ENCODE measurements at places on chromosomes 1 and 21. TPM values are rescaled to one million over a fixed set of nuclear protein-coding genes. Genes with fewer than 3 reads are reported as not detected.

The SELP gene
- polyA plus RNA-seq = 25.2 TPM

The KCND3 gene
- not detected for polyA plus RNA-seq

The SELE gene
- not detected for polyA plus RNA-seq

The DENND2C gene
- polyA plus RNA-seq = not detected

The IGFN1 gene
- not detected for polyA plus RNA-seq

DNA sequence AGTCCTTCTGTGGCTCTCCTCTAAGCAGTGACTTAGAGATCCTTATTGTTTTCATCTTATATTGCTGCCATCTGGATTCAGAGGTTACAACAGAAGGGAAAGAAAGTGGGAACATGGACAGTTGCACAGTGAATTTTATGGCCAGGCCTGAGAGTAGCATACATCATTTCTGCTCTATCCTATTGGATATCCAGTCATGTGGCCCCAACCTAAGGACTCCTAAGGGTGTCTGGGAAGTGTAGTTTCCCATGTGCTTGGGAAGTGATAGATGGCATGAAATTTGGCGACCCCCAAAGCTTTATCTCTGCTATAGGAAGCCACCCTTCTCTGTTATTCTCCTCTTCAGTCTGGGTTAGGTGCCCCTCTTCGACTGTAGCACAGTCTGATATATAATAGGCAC is 51.9 kb downstream of the CDC7 start:
- no peaks in the 10 kb centered on the region for H3K27me3 ChIP-seq
- peak overlapping the region; percentile 89 for H3K27ac ChIP-seq
- DNase-seq = no peak
- H3K4me3 ChIP-seq = no peak overlapping the region
- H3K36me3 ChIP-seq = no peaks in the 10 kb centered on the region

DNA sequence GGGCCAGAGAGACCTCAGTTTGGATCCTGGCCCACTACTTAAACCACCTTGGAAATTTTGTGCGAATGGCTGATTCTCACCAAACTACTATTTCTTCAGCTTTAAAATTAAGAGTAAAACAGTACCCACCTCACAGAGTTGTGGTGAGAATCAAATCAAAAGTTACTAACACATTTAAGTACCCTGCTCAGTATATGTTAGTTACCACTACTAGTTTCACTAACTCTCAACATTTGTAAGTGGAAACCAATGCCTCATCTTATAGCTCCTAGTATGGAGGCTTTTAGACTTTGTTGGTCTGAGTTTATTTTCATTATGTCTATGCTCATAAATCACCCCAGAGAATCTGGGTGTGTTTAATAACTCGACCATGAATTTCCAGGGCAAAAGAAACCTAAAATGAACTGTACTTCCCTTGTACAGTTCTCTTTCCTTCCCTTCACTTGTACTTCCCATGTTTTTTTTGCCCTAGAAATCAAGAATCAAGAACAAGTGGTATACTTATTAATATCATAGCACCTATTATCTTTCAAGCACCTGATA is 11.6 kb upstream of the SERBP1 start:
- no peak overlapping the region for H3K4me3 ChIP-seq
- no peaks in the 10 kb centered on the region for H3K27me3 ChIP-seq
- H3K4me1 ChIP-seq = no peaks in the 10 kb centered on the region
- no peak for DNase-seq
- H3K27ac ChIP-seq = no peak overlapping the region

GRCh38 chr1:214927796-214928195 is 154.7 kb upstream of the KCNK2 start:
- H3K27me3 ChIP-seq = no peaks in the 10 kb centered on the region
- H3K36me3 ChIP-seq = no peaks in the 10 kb centered on the region
- no peak overlapping the region for H3K27ac ChIP-seq
- DNase-seq = no peak

- no peak overlapping the region for H3K27ac ChIP-seq
- no peak overlapping the region for H3K4me3 ChIP-seq
- H3K36me3 ChIP-seq = no peaks in the 10 kb centered on the region
- DNase-seq = no peak
Measured at GRCh38 chr1:63198871-63199394, 123.4 kb upstream of the FOXD3 start.

GRCh38 chr1:28370239-28371009 is 884 bp downstream of the PHACTR4 start:
- peak overlapping the region; percentile 84 for H3K4me3 ChIP-seq
- H3K27ac ChIP-seq = peak overlapping the region; percentile 74
- no peaks in the 10 kb centered on the region for H3K27me3 ChIP-seq
- no peaks in the 10 kb centered on the region for H3K36me3 ChIP-seq

- H3K27me3 ChIP-seq = no peaks in the 10 kb centered on the region
- no peak overlapping the region for H3K27ac ChIP-seq
- no peak overlapping the region for H3K4me3 ChIP-seq
- H3K36me3 ChIP-seq = peaks cover 4% of the 10 kb centered on the region
Measured at GRCh38 chr1:15691434-15692032, 7.4 kb downstream of the PLEKHM2 start.

GRCh38 chr1:193971595-193971994 is 785.2 kb upstream of the B3GALT2 start:
- no peaks in the 10 kb centered on the region for H3K4me1 ChIP-seq
- DNase-seq = no peak
- no peaks in the 10 kb centered on the region for H3K36me3 ChIP-seq
- H3K4me3 ChIP-seq = no peak overlapping the region

DNA sequence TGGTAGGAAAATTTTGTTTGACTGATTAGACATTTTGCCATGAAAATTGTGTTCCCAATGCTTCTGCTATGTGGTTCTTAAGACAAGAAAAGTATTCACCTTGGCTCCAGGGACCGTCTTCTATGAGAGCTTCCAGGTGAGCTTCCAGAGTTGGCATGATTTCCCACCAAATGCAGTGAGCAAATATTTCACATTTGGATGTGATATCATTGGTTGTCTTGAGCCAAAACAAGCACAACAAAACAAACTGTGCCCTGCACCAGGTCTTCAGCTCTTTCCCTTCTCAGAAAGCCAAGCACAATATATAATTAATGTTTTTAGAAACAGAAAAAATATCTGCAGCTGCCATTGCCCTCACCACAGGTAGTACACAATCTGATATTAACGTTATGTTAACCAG is 1009.0 kb downstream of the PLA2G4A start:
- H3K4me3 ChIP-seq = no peak overlapping the region
- no peak overlapping the region for H3K27ac ChIP-seq
- H3K36me3 ChIP-seq = no peaks in the 10 kb centered on the region
- no peak for DNase-seq
- no peaks in the 10 kb centered on the region for H3K4me1 ChIP-seq

GRCh38 chr1:201740086-201740541 is 88.8 kb upstream of the IPO9 start:
- peaks cover 14% of the 10 kb centered on the region for H3K4me1 ChIP-seq
- peak overlapping the region; percentile 13 for H3K4me3 ChIP-seq
- DNase-seq = no peak
- H3K27me3 ChIP-seq = peaks cover 14% of the 10 kb centered on the region

- no peaks in the 10 kb centered on the region for H3K4me1 ChIP-seq
- H3K27me3 ChIP-seq = no peaks in the 10 kb centered on the region
- no peak overlapping the region for H3K4me3 ChIP-seq
- peak; percentile 3 for DNase-seq
Measured at GRCh38 chr1:234069760-234070159, 165.3 kb downstream of the SLC35F3 start.

- H3K4me1 ChIP-seq = peaks cover 5% of the 10 kb centered on the region
- no peak overlapping the region for H3K4me3 ChIP-seq
- no peak overlapping the region for H3K27ac ChIP-seq
Measured at GRCh38 chr1:19124273-19124672, 85.8 kb downstream of the UBR4 start.

DNA sequence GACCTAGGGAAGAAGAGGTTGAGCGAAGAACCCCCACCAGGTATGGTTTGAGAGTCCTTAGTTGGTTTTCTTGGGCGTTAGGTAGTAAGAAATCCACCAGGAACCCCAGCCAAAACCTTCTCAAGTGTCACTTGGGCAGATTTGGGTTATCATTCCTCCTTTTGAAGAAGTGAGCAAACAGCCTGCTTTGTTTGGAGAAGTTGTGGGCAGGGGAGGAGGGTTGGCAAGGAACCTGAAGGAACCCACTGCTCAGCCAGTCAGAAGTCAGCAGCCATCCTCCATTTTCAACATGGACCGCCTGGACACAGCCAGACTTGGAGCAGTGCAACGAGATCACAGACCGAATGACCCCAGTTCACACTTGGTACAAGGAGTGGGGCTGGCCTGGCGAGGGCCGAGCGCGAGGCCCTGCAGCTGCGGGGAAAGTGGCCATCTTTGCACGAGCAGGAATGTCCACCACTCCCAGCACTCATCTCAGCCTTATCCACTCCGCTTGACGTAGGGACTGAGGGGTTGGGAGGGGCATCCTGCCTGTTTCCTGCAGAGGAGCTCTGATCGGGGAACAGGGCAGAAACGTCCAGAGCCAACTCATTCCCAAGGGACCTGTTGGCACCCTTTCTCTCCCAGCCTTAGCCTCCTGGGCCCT is 7.2 kb downstream of the ADPRS start:
- no peak overlapping the region for H3K4me3 ChIP-seq
- peaks cover 5% of the 10 kb centered on the region for H3K4me1 ChIP-seq
- H3K27me3 ChIP-seq = no peaks in the 10 kb centered on the region
- H3K36me3 ChIP-seq = peaks cover 52% of the 10 kb centered on the region
- no peak for DNase-seq

- peak; percentile 81 for DNase-seq
- H3K27ac ChIP-seq = peak within 1 kb of the TSS; percentile 61
- H3K4me1 ChIP-seq = peaks cover 35% of the 10 kb centered on the region
- H3K4me3 ChIP-seq = peak within 1 kb of the TSS; percentile 90
- H3K36me3 ChIP-seq = no peaks in the 10 kb centered on the region
- H3K27me3 ChIP-seq = no peaks in the 10 kb centered on the region
Measured at GRCh38 chr1:229558460-229559335, at the start of gene ABCB10. ABCB10 (minus strand) TSS chr1:229558707; CDS start chr1:229558652, 55 bp downstream.

GRCh38 chr1:68449901-68450300 is at the start of gene RPE65:
RPE65 (minus strand) TSS chr1:68449954; CDS start chr1:68449905, 49 bp downstream.
- H3K4me3 ChIP-seq = no peak within 1 kb of the TSS
- H3K27me3 ChIP-seq = no peaks in the 10 kb centered on the region
